ENCODE measurements at places on chromosomes 3 and 15.

DNA sequence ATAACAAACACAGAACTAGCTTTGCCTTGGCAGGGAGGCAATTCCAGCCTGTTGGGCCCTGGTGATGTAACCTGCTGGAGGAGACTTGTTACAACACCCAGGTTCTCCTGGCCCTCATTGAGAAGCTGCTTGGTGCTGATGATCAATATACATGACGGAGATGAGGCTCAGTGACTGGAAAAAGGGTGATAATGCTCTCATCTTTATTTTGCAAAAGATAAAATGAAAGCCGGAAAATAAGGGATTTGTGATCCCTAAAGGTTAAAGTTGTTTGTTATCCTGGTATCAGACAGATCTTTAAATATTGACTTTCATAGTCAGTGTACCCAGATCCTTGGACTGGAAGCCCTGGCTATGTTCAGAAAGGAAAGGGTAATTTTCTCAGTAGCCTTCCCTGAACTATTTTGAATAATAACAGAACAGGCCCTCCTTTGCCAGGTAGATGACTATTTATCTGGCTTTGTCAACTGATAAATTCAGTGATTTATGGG is 118.9 kb upstream of the MEIS2 start:
- DNase-seq, result no peak

GRCh38 chr3:139122221-139122581 is 77.5 kb upstream of the PRR23C start:
- DNase-seq, result no peak

- DNase-seq, result no peak
Measured at GRCh38 chr3:157607826-157608405, 104.7 kb upstream of the VEPH1 start.

DNA sequence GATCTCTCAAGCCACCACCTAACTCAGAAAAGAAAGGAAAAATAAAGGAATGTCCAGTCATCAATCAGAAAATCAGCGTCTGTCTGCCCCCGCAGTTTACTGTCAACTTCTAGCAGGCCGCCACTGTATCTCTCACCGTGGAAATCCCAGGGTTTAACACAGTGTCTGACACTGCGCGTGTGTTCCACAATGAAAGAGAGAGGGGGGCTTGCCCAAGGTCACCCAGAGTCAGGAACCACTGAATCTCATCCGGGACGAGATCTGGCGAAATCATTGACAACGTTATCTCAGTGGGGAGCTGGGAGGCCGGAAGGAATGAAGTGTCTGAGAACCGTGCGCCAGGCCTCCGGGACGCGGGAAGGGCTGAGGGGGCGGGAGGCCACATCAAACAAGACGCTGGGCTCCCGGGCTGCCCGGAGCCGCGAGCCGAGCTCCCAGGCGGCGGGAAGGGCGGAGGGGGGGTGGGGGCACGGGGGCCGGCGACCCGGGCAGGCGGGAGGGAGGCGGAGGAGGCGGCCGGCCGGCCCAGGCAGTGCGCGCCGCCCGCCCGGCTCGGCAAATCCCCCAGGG is 2.2 kb upstream of the HES1 start:
- DNase-seq, result no peak

DNA sequence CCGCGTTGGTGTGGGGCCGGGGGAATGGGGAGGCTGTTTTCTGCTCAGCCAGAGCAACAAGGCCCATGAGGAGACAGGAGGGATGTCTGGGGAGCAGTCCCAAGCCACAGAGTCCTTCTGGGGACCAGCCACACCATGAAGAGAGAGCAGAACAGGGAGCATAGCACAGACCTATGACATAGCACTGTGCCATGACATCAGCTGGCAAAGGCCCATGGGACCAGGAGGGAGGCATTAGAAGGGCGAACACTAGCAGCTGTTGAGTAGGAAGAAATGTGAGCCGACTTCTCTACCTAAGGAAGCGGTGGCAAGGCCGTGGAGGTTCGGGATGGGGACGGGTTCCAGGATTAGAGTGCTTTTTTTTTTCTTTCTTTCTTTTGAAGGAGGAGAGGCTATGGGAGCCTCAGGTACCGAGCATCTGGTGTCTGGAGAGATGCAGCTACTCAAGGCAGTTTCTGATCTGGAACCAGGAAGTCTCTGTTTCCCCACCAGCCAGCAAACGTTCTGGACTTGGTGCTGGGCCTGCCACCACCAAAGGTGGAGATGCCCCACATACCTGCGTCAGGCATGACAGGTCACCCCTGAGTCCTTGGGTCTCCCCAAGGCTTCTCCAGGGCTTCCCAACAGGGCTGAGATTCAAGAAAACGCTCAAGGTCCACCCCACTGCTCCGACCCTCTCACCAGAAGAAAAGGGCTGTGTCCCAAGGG is 77.3 kb upstream of the CGNL1 start:
- no peak for DNase-seq

- no peak for DNase-seq
Measured at GRCh38 chr3:112860898-112861297, 14.2 kb upstream of the CD200R1L start.

- DNase-seq, result no peak
Measured at GRCh38 chr3:6717026-6717943, 143.6 kb upstream of the GRM7 start.

- DNase-seq, result no peak
Measured at GRCh38 chr3:194326192-194326967, 24.7 kb downstream of the CPN2 start.

DNA sequence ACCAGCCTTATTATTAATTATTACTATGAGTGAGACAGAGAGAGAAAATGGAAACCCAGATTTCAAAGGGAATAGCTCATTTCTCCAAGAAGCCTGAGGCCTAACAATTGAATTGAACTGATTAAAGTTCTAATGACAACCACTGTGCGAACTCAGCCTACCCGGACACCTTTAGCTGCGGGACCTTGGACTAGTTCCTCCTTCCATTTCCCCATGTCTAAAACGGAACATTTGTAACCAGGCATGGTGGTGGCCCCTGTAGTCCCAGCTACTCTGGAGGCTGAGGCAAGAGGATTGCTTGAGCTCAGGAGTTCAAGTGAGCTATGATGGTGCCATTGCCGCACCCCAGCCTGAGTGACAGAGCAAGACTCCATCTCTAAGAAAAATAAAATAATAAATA is 16.4 kb upstream of the RTP2 start:
- DNase-seq, result no peak

DNA sequence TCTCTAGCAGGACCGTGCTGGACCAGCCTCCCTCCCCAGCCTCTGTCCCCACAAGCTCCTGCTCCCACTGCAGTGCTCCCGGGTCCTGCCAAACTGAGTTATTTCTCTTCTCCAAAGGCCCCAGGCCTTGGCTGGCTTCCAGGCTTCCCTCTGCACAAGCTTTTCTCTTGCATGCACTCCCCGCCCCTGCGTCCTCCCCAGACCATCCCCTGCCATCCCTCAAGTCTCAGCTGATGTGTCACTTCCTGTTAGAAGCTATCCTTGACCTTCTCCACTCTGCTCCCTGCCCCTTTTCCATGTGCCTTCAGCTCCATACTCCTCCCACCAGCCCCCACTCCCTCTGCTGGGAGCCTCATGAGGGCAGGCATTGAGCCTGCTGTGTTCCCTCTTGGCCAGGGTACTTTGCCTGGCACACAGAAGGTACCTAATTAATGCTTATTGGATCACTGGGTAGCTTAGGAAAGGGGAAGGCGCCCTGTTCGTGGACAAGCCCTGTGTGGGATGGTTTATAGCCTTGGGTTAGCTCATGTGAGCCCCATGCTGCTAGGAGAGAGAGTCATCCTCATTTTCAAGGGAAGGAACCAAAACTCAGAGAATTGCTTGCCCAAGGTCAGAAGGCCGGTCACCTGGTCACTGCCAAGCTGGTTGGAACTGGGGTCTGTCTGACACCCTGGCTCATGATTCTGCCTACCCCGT is 56.4 kb downstream of the FEM1B start:
- no peak for DNase-seq

DNA sequence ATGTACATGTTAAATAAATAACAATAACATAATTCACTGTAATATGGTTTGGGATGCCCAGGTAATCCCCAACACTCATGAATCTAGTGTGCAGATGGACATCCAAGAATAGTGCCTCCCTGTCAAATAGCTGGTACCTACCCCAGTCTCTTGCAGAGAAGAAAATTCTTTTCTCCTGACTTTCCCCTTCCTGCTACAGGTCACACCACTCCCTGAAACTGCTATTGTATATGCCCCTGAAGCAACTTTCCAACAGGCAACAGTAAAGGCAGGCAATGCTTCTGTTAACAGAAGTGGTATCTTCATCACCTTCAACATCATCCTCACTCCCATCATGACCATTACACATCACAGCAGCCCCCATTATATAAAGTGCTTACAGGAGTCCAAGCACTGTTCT is 431.6 kb downstream of the MAGI1 start:
- DNase-seq, result no peak

DNA sequence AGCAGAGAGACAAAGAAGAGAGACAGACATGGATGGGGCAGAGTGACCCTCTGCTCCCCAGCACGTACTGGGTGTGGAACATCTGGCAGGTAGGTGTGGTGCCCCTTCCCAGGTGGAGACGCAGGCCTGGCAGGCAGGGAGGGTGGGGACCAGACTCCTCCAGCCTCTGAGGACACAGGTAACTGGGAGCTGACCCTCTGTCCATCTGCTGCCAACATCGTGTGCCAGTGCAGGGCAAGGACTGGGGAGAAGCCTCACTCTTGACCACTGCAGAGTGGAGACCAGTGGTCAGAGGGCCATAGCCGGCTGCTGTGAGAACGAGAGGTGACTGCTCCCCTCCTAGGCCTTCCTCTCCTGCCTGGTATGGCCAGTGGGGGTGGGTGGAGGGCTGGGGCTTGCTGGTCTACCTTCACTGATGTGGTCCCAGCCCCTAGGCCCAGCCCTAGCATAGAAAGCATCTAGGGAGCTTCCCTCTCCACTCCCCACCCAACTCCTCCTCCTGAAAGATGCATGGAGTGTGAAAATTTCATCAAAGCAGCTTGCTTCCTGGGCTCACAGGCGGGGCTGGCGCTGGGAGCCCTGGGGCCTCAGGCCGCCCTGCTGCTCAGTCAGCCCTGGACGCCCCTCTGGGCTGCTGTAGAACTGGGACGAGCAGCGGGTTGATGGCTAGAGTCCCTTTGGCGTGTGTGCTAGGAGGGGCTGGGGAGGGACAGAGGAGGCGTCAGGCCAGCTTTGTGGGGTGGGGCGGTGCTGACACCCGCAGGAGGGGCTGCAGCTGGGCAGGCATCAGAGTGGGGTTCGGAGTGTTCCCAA is 90.3 kb downstream of the PLXNA1 start:
- no peak for DNase-seq

- DNase-seq, result no peak
Measured at GRCh38 chr15:99181545-99181971, 67.8 kb downstream of the TTC23 start.

- DNase-seq, result no peak
Measured at GRCh38 chr3:45872569-45872968, 13.8 kb upstream of the CCR9 start.

GRCh38 chr15:34049112-34049511 is 10.1 kb upstream of the AVEN start:
- no peak for DNase-seq

- no peak for DNase-seq
Measured at GRCh38 chr15:39194106-39194830, 386.6 kb upstream of the THBS1 start.

GRCh38 chr3:10365791-10366190 is 44.9 kb upstream of the SEC13 start:
- DNase-seq, result no peak

DNA sequence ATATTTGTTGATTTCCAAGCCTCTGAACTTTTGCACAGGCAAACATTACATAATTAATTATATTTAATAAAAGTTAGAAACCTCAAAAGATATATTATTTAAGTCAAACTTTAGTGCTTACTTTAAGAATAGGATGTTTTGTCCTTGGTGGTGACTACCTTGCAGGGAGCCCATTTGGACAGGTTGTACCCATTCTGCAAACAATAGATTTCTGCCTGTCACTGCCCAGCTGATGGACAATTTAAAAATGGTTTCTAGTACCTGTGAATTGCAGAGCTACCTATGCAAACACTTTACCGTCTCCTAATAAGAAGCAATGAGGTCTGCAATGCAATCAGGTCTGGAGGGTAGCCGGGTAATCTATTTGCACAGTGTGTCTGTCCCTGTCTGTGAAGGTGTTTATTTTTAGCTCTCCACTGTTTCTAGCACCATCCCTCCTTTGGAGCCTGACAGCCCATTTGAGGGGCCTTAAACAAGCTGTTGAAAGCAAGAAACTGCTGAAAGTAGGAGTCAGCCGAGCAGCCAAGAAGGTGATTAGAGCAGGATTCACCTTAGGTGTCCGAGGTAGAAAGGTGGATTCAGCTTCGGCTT is 556.2 kb upstream of the CFAP20DC start:
- DNase-seq, result no peak

GRCh38 chr15:77476995-77477394 is 56.3 kb downstream of the HMG20A start:
- no peak for DNase-seq

GRCh38 chr15:69926006-69926405 is 171.7 kb downstream of the TLE3 start:
- no peak for DNase-seq

- no peak for DNase-seq
Measured at GRCh38 chr15:90701048-90701447, 16.1 kb upstream of the BLM start.

GRCh38 chr15:40104865-40105516 is 3.7 kb downstream of the BMF start:
- DNase-seq, result peak; percentile 73

DNA sequence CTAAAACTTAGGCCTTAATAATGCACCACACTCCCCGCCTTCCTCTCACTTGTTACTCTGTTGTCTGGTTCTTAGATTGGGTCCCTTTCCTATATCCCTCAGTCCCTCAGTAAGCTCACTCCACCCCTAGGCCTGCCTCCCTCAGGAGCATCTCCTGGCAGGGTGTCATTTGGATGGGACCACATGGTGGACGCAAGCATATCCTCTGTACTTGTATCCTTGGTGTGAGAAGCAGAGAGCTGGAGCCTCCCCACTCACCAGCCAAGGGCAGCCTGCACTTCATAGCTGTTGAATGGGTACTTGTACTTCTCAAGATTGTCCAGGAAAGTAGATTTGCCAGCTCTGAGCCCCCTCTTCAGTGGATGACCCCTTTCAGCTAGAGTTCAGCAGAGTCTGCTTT is 11.6 kb downstream of the SEC61A1 start:
- DNase-seq, result no peak

DNA sequence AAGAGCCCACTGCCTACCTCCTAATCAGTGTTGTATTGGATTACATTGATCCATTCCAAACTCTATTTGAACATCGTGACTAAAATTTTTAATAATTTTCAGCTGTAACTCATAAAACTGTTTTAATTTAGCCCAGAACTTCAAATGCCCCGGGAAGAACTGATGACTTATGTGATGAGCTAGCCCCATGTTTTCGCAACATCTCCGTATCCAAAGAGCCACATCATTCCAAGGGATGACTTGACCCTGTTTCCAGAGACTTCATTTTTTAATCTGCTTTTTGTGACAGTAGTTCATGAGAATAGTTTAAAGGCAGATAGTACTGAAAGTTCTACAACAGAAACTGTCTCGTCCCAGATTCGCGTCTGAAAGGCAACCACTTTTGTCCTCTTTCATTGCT is 97.4 kb downstream of the STAC start:
- no peak for DNase-seq
